Neural progenitor cell (in vitro differentiated cells): ENCODE measurements at places on chromosomes 6 and 20. TPM values are rescaled to one million over a fixed set of nuclear protein-coding genes. Genes with fewer than 3 reads are reported as not detected.

DNA sequence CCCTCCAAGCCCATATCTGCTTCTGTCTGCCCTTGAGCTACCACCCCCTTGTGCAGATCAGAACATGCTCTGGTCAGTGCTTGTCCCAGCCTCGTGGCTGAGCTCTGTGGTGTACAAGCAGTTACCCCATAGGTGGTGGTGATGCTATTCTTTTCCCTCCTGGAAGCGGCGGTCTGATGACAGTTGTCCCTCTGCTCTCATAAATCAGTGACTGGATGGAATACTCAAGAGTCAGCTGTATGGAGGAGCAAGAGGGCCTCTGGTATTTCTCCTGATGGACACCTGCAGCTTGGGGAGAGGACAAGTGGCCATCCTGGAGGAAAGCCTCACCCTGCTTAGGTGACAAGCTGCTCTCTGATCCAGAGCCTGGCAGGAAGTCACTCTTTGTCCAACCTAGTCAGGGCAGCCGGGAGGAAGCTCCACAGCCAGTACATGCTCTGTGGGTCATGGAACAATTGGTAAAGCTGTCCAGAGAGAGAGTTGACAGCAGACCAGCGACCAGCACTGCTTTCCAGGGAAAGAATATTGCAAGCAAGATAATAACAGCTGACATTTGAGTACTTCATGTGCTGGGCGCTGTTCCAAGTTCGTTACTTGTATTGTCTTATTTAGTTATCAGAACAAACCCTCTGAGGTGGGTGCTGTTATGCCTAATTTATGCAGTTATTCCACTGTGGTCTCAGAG is 47.1 kb downstream of the SCAND1 start:
- DNase-seq = no peak

DNA sequence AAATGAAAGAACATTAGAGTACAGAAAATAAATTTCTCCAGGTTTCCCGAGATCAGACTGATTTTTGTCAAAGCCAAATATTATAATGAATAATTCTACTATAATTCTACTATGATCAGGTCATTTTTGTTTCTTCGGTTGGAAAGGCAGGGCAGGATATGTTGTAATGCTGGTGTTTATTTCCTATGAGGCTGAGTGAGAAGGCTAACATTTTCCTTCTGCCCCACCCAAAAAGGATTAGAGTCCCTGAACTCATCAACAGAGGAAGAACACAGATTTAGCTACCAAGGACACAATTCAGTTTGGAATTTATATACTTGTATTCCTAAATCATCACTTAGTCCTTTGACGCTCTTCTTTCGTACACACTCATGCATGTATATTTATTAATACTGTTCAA is 318.9 kb downstream of the SYNE1 start:
- no peak for DNase-seq

DNA sequence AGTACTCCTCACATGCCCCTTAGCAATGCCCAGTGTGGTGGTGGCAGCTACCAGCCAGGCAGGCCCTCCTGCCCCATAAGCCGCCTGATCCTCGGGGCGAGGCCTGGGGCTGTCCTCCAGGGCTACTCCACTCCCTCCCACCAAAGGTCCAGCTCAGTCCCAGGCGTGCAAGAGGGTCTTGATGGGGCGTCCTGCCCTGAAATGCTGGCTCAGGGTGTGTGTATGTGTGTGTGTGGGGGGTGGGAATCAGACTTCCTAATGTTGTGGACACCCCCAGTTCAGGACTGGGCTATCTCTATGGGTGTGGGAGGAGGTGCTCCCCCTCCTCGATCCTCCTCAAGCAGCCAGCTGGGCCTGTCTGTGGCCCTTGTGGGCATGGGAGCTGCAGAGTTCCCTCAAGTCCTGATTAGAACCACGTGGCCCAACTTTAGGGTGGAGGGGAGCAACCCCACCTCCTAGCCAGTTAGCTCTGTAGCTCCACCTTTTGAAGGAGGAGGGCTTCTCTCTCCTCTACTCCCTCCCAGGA is 7.5 kb downstream of the HSPA12B start:
- DNase-seq = no peak

SRSF12 gene
- total RNA-seq = 19.2 and 23.2 TPM in 2 replicates

GRCh38 chr6:139860203-139860602 is 485.8 kb upstream of the CITED2 start:
- no peak for DNase-seq

PIM1 gene
- 9.1 and 18.9 TPM in 2 replicates for total RNA-seq

DNA sequence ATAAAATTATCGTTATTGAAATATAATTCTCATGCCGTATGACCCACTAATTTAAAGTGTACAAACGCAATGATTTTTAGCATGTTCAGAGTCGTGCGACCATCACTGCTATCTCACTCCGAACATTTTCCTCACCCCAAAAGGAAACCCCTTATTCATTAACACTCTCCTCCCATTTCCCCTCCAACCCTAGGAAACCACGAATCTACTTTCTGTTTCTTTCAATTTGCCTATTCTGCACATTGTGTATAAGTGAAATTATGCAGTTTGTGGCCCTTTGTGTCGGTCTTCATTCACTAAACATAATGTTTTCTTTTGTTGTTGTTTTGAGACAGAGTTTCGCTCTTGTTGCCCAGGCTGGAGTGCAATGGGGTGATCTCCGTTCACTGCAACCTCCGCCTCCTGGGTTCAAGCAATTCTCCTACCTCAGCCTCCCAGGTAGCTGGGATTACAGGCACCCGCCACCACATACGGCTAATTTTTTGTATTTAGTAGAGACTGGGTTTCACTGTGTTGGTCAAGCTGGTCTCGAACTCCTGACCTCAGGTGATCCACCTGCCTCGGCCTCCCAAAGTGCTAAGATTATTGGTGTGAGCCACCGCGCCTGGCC is 99.7 kb upstream of the ZNF217 start:
- DNase-seq = no peak

- DNase-seq = peak; percentile 19
Observed at GRCh38 chr20:59945731-59946130, 5.5 kb downstream of the FAM217B start.

GRCh38 chr6:112923940-112924587 is 576.9 kb downstream of the RFPL4B start:
- DNase-seq = no peak

GRCh38 chr20:41119614-41120561 is 17.5 kb upstream of the PLCG1 start:
- no peak for DNase-seq

GPR6 gene
- total RNA-seq = not detected in 2 replicates

SEL1L2 gene
- total RNA-seq = 0.77 and 2.5 TPM in 2 replicates

DNA sequence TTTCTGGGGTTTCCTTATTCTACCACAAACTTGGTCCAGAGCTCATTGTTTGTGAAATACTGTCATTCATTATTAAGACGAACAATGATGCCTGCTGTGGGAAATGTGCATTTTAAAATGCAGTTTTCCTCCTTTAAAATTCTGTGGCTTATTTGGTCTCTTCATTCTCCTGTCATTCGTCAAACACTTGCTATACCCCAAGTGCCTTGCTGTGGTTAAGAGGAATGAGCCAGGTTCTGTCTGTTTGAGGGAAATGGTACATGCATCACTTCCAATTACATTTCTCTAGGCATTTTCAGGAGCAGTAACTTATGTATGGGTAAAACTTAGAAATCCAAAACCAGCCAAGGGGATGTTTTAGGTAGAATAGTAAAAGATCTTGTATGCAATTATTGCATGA is 1087.7 kb downstream of the KIF16B start:
- DNase-seq = no peak

DNA sequence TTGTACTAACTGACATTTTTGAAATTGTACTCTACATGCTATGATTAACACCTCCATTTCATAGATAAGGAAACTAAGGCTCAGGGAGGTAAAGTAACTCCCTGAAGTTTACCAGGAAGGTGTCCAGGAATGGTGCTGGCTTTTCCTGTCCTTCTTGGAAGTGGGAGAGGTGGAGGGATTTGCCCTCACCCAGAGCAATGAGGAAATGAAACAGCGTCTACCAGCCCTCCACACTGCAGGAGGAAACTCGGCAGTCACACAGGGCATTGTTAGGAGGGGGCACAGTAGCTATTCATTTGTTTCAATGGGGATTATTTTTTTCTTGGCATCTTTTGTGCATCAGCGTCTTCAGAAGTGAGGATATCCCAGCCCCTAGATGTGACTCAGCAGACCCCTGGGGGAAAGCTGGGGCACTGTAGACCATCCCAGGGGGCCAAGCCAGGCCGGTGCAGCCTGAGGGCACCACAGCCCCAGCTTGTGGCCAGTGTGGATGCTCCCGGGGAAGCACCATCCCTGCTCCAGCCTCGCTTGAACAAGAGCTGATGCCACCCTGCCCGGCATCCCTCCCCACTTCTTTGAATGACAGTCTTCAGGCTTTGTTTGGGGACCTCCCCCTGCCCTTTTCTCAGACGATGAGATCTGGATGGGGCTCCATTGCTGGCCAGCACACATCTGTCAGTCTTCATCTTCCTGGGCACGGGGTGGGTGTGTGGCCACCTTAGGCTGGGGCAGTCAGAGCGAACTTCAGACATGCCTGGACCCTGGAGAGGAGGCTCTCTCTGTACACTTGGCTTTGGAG is 224.4 kb upstream of the PMEPA1 start:
- DNase-seq = no peak

CCN5 gene
- total RNA-seq = not detected in 2 replicates

DNA sequence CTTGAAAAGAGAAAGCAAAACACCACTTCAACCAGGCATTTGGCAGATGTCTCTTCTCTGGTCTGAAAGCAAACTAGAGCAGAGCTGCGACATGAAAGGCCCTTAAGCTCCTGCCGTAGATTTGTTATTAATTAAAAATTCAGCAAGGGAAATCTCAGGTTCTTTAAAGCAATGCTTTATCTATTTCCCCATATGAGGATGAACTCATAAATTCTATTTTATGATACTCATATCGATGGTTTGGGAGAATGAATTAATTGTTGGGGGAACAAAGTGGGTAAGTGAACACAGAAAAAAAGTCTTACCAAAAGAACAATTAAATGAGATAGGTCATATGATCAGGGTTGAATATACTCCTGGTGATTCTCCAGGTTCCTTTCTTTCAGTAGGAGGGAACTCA is 464.7 kb upstream of the SLC35B3 start:
- no peak for DNase-seq

DNA sequence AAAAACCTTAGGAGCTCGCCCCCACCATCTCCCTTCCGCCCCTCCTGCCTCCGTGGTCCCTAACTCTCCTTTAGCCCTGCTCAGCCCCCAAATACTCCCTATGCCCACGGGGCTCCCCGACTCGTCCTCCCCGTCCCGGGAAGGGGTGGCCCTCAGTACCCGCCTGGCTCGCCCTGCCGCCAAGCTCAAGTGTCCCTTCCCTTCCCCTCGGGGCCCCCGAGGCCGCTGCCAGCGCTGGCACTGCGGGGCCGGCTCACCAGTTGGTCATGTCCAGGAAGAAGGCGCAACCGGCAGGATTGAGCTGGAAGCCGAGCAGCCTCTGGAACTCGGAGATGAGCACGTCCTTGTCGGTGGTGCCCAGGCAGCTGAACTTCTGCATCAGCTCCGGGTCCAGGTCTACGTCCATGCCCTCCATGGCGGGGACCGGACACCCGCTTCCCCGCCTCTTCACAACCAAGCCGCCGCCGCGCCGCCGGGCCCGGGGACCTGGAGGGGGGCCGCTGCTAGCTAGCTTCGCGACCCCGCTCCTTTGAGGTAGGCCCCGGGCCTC is 303 bp downstream of the ILRUN start:
- no peak for DNase-seq

GRCh38 chr6:39198528-39198927 is 30.7 kb downstream of the KCNK5 start:
- DNase-seq = no peak

DNA sequence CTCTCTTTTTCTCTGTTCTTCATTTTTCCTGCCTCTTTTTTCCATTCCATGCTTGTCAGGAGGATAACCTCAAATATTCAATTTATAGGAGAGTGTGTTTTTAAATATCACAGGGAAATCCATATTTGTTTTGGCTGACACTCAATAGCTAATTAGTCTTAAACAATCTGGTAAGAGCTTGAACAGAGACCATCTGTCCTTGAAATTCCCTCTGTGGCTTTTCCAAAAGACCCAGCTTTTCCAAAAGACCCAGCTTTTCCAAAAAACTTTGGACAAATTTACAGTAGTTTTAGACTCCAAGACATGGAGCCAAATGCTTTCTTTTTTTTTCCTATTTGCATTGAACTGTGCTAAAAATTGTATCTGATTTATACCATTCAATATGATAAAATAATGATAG is 127.4 kb upstream of the FAM83B start:
- DNase-seq = no peak

DNA sequence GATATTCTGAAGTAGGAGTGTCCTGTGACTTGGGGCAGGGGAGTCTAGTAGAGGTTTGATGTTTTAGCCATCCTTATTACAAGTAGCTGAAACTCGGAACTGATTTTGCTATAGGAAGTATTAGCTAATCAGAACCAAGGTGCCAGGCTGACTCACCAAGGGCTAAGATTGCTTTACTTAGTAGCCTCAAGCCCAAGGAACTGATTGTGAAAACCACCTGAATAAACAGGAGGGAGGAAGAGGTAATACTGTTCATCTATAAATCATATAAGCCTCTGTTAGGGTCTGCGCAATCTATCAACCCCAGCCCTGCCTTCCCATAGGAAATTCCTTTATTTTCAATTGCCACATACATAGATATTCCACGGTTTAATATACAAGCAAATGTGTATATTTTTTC is 54.4 kb downstream of the GNAS start:
- DNase-seq = no peak

DNA sequence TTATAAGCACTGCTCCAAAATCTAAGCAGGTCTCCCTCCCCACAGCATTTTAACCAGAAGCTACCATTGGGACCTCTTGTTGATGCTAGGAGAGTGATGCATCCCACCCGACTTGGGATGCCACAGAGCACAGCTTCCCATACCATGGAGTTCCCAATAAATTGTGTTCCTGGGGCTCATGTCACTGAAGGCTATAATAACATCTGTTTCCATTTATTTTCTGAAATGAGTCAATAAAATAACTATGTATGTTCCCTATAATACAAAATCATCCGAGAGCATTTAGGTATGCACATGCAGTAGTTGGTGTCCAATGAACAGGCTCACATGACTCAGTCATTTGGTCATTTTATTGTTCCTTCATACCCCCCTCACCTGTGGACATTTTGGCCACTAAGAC is 204.2 kb downstream of the TBC1D7 start:
- no peak for DNase-seq

HLA-F gene
- 0.56 TPM in 1 of 2 replicates, not detected in the other for total RNA-seq

GRCh38 chr6:15511248-15512125 is 151.3 kb downstream of the DTNBP1 start:
- no peak for DNase-seq

CALHM5 gene
- 0.07 and 0.09 TPM in 2 replicates for total RNA-seq

GRCh38 chr6:83044091-83044768 is 21.4 kb downstream of the UBE3D start:
- no peak for DNase-seq

- no peak for DNase-seq
Observed at GRCh38 chr6:36686668-36687513, 8.4 kb downstream of the CDKN1A start.

DNA sequence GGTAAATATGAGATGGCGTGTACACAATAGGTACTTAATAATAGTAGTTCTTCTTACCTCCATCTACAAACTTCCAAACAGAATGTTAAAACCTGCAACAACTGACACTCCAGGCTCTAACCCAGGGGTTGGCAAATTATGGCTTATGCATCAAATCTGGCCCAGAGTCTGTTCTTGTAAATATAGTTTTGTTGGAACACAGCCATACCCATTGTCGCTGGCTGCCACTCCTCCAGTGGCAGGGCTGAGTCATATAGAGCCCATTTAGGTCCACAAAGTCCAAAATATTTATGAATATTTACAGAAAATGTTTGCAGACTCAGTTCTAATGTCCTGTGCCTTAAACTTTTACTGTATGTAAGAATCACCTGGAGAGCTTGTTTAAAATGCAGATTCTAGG is 69.9 kb upstream of the BTBD3 start:
- no peak for DNase-seq

PEX3 gene
- 12.0 and 25.5 TPM in 2 replicates for total RNA-seq

GRCh38 chr6:92784235-92784634 is 635.1 kb downstream of the EPHA7 start:
- no peak for DNase-seq

HUS1B gene
- total RNA-seq = 0.43 TPM in 1 of 2 replicates, not detected in the other
